Placental pericyte (primary cell): ENCODE measurements at places on chromosomes 16 and 17. TPM values are rescaled to one million over a fixed set of nuclear protein-coding genes. Genes with fewer than 3 reads are reported as not detected.

NECAB2 gene
- total RNA-seq, result not detected in 2 replicates

NOTUM gene
- 0.29 and 0.66 TPM in 2 replicates for total RNA-seq

KRTAP9-2 gene
- not detected in 2 replicates for total RNA-seq

NDUFAB1 gene
- total RNA-seq, result 58.4 and 92.8 TPM in 2 replicates

KRT40 gene
- total RNA-seq, result 0.14 TPM in 1 of 2 replicates, not detected in the other

SCARF1 gene
- 0.14 and 0.44 TPM in 2 replicates for total RNA-seq

NMRAL1 gene
- total RNA-seq, result 66.7 and 85.1 TPM in 2 replicates

C16orf96 gene
- total RNA-seq, result under 0.01 TPM in 2 replicates

CES4A gene
- 2.7 and 2.8 TPM in 2 replicates for total RNA-seq

TP53TG3 gene
- total RNA-seq, result 1.0 TPM in 1 of 2 replicates, not detected in the other

KRTAP1-5 gene
- 1.5 and 14.2 TPM in 2 replicates for total RNA-seq

CCDC200 gene
- total RNA-seq, result not detected in 2 replicates

CTRB2 gene
- not detected in 2 replicates for total RNA-seq

IRX5 gene
- 0.22 and 0.29 TPM in 2 replicates for total RNA-seq

PLCG2 gene
- 0.72 and 0.88 TPM in 2 replicates for total RNA-seq

NOMO2 gene
- total RNA-seq, result 98.5 and 197 TPM in 2 replicates
